ENCODE measurements at places on chromosomes 7 and 10.

DNA sequence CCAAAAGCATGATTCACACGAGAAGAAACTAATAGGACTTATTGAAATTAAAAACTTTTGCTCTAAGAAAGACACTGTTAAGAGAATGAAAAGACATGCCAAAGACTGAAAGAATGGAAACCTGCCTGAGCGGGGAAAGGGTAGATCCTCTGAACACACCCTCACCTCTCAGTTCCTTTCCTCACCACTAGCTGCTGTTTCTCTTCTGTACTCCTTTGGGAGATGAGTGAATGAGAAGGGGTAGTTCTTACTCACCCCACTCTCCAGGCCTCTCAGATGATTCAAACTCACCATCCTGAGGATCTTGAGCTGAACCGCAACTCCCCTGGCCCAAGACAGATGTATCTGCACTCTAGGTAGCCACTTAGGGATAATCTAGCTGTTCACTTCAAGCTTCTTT is 41.9 kb downstream of the IQUB start:
- DNase-seq = peak; percentile 2

- DNase-seq = no peak
Measured at GRCh38 chr10:15625261-15625660, 94.5 kb downstream of the ITGA8 start.

DNA sequence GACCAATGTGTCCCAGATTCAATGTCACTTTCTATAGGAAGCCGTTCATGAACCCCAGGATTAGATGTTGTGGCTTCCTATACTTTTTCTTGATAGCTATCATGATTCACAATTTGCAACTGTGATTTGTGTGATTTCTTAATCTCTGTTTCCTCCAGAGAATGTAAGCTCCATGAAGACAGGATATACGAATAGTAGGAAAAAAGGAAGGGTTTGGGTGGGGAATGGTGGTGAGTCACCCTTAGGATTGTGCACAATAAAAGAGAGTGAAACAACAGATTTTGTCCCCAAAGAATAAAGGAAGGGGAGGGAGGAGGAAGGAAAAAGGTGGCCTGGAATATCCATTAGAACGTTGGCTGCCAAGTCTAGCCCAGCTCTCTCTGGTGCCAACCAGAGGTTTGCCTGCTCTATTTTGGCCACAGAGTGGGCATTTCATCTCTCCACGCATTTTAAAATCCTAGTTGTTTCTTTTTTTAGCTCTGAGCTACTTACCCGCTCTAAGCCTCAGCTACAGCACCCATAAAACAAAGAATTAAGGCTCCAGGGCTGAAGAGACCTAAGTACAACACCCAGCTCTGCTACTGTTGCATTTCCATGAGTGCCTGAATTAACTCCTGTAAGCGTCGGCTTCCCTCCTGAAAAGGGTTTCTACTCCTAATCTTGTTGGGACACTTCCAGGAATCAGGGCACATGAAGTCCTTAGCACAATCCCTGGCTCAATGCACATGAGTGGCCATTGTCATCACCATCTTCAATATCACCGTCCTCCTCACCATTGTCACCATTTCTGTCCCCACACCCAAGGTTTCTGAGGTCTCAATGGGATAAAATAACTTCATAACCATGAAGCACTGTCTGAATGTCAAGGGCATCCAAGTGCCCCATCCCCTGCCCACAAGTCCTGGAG is 3.5 kb downstream of the HK1 start:
- no peak for DNase-seq

GRCh38 chr10:44968091-44968490 is 8.5 kb downstream of the RASSF4 start:
- DNase-seq = no peak

Measured in RPMI7951 (cell line).